Hindlimb muscle (tissue), 1 donor: ENCODE measurements at places on chromosomes 13 and 19. TPM values are rescaled to one million over a fixed set of nuclear protein-coding genes. Genes with fewer than 3 reads are reported as not detected.

FFAR1 gene
- not detected for polyA plus RNA-seq

SUGP1 gene
- polyA plus RNA-seq = 40.4 TPM

CGB5 gene
- polyA plus RNA-seq = not detected

ZNF816 gene
- 7.3 TPM for polyA plus RNA-seq

CGB3 gene
- not detected for polyA plus RNA-seq

PPP1R37 gene
- 24.8 TPM for polyA plus RNA-seq

C13orf46 gene
- polyA plus RNA-seq = 0.39 TPM

STX10 gene
- 33.8 TPM for polyA plus RNA-seq

TMPRSS9 gene
- polyA plus RNA-seq = 0.67 TPM

TSHZ3 gene
- polyA plus RNA-seq = 17.6 TPM

RETN gene
- 1.3 TPM for polyA plus RNA-seq

CEACAM6 gene
- 0.08 TPM for polyA plus RNA-seq

ERICH4 gene
- not detected for polyA plus RNA-seq

RAB8A gene
- 32.6 TPM for polyA plus RNA-seq

MBD3L2 gene
- not detected for polyA plus RNA-seq

CDX2 gene
- polyA plus RNA-seq = not detected

IGFL4 gene
- polyA plus RNA-seq = 5.7 TPM

TMC4 gene
- 5.7 TPM for polyA plus RNA-seq

KLK4 gene
- polyA plus RNA-seq = not detected

CALR3 gene
- not detected for polyA plus RNA-seq

SLC25A41 gene
- 0.41 TPM for polyA plus RNA-seq

PEG3 gene
- polyA plus RNA-seq = 197 TPM
